Naive thymus-derived CD8-positive, alpha-beta T cell (primary cell): ENCODE measurements at places on chromosomes 1 and 21.

- no peak for DNase-seq
Measured at GRCh38 chr1:239805042-239805441, 286.6 kb upstream of the FMN2 start.

- DNase-seq: no peak
Measured at GRCh38 chr1:47694011-47694890, 256.4 kb downstream of the FOXD2 start.

DNA sequence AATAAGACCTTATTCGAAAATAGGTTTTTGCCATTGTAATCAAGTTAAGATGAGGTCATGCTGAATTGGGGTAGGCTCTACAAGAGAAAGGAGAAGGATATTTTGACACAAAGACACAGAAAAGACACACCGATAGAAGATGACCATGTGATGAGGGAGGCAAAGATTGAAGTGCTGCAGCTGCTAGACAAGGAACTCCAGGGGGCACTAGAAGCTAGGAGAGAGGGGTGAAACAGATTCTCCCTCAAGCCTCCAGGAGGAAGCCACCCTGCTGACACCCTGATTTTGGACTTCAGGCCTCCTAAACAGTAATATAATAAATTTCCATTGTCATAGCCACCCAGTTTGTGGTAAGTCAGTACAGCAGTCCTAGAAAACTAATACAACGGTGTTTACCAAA is 506.8 kb upstream of the CAMK1G start:
- DNase-seq: no peak

DNA sequence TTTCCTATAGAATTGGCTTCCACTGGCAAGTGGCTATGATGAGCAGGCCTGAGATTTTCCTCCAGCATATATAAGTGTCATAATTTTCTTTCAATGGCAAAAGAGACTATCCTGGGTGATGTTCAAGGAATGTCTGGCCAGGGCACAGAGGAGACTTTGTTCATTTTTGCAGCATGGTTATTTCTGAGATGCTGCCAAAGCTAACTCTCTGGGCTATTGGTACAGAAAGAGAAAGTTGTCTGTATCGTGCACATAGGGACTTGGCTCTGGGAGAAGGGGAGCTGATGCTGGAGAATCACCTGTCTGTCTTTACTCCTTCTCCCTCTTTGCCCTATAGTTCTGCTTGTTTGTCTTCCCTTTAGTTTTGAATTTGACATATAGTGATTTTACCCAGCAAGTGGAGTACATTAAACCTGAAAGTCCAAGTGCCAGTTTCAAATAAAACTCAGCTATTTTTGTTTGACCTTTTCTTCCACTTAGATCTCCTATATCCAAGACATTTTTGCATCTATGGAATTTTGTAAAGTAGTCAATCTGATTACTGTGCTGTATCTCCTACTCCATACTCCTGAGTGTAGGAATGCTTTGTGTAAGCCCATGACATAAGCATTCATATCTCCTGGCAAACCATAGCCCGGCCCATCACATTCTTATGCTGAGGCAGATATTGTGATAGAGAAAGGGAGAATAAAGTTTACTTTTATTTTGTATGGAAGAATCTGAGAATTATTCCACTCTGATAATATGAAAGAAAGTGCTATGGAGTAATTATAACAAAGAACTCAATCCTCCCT is 3.9 kb downstream of the FNDC7 start:
- DNase-seq: no peak

GRCh38 chr1:12600335-12600734 is 17.7 kb downstream of the DHRS3 start:
- no peak for DNase-seq

- no peak for DNase-seq
Measured at GRCh38 chr1:14143777-14144176, 443.8 kb downstream of the PRDM2 start.

- DNase-seq: no peak
Measured at GRCh38 chr1:11434926-11435325, 44.0 kb upstream of the DISP3 start.

- DNase-seq: no peak
Measured at GRCh38 chr1:50476800-50477199, 53.6 kb upstream of the DMRTA2 start.

- no peak for DNase-seq
Measured at GRCh38 chr1:51689075-51689440, 72.2 kb downstream of the OSBPL9 start.
